HTR-8/SVneo (cell line): ENCODE measurements at places on chromosomes 2 and 18.

- no peak for DNase-seq
Observed at GRCh38 chr2:55809875-55810621, 113.5 kb downstream of the EFEMP1 start.

DNA sequence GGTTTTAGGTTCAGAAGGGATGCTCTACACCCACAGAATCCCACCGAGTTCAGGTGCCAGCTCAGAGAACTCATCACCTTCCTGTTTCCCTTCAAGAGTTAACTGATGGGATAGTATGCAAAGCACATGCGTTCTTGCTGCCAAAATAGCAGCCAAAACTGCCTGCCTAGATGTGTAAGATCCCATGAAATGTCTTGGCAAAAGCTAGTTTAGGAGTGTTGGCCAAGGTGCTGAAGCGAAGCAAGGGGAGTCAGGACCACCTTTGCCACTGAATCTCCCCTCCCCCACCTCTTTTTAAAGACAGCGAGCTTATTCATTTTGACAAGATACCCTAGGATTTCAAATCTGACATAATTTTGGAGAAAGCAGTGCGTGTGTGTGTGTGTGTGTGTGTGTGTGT lies 2.1 kb downstream of the DOCK10 start:
- DNase-seq = no peak

- no peak for DNase-seq
Observed at GRCh38 chr18:62460851-62461300, 61.9 kb upstream of the ZCCHC2 start.

- no peak for DNase-seq
Observed at GRCh38 chr2:180669016-180669415, 311.4 kb upstream of the UBE2E3 start.

- no peak for DNase-seq
Observed at GRCh38 chr2:114527330-114527983, 85.0 kb downstream of the DPP10 start.

GRCh38 chr18:79634186-79634585 lies 45.4 kb upstream of the CTDP1 start:
- no peak for DNase-seq

DNA sequence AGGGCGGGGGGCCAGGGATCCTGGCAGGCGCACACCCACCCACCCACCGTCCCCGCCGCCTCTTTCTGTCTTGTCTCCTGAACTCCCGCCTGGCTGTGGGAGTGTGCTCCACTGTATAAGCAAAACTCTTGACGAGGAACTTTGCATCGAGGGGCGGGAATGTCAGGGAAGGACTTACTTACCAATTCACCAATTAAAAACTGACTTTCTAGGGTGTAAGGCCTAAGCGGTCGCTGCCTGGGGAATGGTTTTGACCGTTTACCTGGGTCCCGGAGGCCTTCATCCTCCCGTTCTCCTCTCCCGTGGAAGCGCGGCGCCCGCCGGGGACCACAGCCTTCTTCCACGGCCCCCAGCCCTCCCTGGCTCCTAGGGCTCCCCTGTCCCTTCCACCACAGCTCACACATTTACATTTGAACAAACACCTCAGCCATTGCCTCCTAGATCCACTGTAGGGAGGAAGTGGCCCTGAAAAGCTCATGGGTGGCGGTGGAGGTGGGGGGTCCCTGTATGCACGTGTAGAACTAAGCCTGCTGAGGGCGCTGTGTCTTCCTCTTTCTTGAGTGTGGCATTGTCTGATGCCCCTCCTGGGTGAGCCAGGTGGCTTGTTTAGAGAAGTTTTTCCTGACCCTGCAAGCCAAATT lies 8.9 kb downstream of the ASIC4 start:
- no peak for DNase-seq

- DNase-seq = no peak
Observed at GRCh38 chr2:112048887-112049286, 6.2 kb upstream of the TMEM87B start.

DNA sequence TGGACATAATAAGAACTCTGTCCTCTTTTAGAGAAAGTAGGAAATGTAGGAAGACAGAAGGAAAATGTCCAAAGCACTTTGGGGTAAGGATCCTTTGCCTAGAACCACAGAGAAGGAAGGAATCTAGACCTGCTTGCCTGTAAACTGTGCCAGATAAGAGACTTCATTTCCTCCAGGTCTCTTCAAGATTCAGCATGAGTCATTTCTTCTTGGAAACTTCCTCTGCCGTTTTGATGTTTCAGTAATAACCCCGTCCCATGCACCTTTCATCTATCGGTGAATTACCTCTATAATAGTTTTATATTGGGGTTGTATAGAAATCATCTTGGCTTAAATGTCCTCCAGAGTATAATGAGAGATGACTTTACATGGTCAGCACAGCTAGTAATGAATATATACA lies 63.2 kb upstream of the LRATD1 start:
- DNase-seq = no peak

DNA sequence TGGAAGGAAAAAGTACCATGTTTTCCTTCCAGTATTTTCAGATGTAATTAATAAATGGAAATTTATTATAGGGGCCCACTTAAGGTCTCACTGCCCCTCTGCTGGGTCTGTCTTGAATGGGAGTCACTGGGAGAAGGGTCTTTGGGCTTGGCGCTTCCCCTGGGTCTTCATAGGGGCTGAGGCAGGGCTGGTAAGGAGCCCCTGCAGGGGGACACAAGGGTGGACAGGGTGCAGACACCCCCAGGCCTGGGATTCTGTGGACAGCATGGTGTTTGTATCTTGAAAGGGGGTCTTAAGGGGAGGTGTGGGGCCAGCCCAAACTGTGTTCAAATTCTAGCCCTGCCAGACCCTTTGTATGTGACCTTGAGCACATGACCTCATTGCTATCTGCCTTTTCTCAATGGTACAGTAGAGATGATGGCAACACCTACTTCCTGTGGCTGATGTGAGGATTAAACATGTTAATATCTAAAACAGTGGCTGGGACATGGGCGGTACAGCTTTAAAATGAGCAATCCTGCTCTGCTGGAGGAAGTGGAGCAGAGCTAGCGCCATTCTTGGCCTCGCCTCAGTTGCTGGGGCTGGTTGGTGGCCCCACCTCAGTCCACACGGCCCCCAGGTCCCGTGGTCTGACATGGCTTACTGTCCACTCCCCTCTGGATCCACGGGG lies 71.6 kb downstream of the GNAL start:
- no peak for DNase-seq

- no peak for DNase-seq
Observed at GRCh38 chr18:2908946-2909335, 62.1 kb downstream of the EMILIN2 start.

DNA sequence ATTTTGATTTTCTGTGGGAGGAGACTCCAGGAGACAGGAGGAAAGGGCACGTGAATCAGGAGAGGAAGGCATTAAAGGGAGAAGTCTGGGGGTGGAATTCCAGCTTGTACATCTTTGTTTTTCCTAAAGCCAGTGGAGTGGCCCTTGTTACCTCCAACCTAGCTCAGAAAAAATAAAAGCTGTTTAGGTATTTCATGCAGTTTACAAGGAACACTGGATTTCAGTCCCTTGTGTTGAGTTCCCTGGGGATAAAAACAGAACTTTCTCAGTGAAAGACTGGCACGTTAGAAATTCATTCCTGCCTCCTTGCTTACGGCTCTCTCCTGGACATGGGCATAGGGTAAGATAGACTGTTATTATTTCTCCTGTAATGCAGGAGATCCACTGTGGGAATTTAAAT lies 170.2 kb downstream of the ZEB2 start:
- DNase-seq = no peak

DNA sequence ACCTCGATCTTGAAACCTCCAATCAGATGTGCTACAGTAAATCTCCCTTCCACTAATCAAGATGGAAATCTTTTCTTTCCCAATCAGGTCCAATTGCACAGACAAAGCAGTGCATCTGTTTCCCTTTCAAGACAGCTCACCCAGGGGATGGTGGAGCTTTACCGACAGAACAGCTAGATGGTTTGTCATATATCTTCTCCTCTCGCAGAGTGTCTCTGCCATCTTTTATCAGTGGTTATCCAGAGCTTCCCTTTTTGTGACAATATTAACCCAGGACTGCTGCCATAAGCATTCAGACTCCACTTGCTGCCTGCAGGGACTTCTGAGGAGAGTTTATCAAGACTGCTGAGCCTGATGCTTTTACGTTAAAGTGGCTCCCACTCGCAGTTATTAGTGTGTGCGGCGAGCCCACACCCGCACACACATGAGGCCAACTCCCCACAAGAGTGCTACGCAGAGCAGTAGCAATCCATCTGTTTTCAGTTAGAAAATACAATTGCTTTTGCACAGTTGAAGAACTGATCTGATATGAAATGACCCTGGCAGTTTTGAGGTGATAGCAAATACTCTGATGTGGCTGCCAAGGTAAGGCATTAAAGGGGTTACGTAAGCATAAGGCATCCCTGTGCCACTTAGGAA lies 398.9 kb downstream of the NCKAP5 start:
- DNase-seq = no peak

GRCh38 chr18:2965797-2966196 lies 47.1 kb downstream of the LPIN2 start:
- no peak for DNase-seq

GRCh38 chr2:147594038-147594437 lies 250.8 kb upstream of the ACVR2A start:
- DNase-seq = no peak

- peak; percentile 19 for DNase-seq
Observed at GRCh38 chr2:24359129-24360049, 947 bp downstream of the ITSN2 start.

GRCh38 chr18:47585914-47586313 lies 334.5 kb upstream of the SKOR2 start:
- DNase-seq = no peak

GRCh38 chr2:230987137-230988020 lies 8.5 kb upstream of the SPATA3 start:
- DNase-seq = peak; percentile 92

- DNase-seq = no peak
Observed at GRCh38 chr18:37812961-37813360, 247.4 kb upstream of the CELF4 start.

DNA sequence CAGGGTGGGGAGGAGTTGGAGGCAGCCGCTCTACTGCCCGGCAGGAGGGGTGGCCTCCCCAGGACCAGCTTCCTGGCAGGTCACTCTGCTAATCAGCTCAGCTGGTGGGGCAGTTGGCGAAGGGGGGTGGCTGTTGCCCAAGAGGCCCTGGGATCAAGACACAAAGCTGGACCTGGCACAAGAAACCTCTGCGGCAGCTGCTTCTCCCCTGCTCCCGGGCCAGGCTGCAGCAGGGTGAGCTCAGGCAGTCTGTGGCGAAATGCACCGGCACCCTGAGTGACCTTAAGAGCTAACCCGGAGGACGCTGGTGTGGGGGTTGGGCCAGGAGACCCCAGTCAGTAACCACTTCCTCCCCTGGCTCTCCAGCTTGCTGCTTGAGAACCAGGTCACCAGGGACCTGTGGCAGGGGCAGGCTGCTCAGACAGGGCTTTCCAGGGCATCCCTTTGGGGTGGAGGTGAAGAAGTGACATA lies 31.1 kb downstream of the TOGARAM2 start:
- DNase-seq = no peak

GRCh38 chr2:85308896-85309555 lies 18.8 kb downstream of the TGOLN2 start:
- DNase-seq = no peak

DNA sequence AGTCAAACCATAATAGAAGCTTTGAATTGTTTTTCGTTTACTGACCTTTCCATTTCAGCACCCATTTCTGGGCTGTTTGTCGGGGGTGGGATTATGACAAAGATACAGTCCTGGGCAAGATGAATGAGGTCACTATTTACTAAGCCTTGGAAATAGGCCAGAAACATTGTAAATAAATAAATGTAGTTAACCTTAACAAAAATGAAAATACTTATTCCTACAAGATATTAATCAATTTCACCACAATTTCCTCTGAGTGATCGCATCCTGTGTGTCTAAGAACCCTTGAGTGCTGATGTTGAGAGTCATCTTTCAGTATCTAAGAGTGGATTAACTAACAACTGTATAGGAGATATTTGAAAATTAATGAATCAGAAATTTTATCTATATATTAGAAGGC lies 14.0 kb downstream of the ITGA4 start:
- DNase-seq = no peak

DNA sequence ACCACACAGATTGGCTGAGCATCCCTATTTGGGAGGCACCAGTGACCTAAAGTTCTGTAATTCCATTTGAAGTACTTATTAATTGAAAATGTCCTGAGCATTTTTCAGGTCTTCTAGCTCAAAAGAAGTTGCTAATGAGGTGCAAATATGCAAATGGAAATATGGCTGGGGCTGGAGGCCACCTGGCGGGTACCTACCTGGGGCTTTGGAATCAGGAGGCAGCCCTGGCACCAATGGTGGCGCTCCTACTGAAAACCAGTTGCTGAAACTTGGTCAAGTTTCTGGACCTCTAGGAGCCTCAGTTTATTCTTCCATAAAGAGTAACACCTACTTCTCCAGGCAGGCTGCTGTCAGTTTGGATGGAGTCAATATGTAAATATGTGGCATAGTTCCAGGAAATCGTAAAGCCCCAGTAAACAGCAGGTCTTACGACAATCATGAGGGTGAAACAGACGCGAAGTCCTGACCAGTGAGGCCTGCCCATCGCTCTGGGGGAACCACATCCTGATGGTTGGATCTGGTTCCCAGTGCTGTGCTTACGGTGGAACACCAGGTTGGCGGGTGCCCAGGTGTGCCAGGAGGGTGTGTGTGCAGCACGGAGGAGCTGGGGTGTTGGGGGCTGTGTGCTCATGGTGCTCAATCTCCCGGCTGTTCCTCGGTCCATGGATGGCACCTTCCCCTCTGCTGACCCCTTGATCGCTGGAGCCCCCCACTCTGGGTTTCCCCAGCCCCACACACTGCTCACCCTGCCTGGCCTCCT lies 186.1 kb downstream of the TWIST2 start:
- DNase-seq = no peak

DNA sequence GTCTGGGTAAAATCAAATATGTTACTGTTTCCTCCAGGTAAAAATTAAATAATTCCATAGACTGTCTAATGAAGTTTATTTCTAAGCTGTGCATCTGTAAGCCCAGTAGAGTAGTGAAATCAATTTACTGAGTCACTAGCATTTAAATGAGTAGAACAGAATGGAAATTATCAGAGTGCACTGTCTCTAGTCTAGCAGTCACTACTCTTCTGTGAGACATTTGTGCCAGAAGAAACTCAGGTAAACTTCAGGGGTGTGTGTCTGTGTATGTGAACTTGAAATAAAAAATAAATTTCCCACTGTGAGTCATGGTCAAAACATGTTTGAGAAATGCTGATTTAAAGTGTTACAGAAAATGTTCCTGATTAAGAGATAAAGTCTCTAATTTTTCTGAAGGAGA lies 146.4 kb downstream of the RIF1 start:
- DNase-seq = no peak
